ENCODE measurements at places on chromosomes 2 and 18.

DNA sequence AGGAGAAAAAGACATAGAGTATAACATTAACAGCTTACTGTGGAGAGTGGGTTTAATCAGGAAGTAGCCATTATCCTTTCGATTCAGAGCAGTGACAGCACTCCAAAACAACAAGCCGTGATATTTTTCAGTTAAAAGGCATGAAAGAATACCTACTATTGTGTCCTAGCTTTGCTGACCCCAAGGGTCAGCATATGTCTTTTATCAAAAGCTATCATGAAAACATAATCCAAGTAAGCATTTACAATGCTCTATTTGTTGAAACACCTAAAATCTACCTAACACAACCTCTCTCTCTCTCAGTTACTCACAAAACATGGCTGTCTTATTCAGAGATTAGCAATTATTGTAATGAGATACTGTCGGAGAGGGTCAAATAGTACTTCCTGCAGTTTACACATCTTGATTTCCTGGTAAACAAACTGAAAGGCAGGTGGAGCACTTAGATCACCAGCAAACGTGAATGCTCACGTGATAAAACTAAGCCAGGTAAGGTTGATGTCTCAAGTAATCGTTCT is 100.0 kb downstream of the BAZ2B start:
- peak; percentile 5 for DNase-seq

DNA sequence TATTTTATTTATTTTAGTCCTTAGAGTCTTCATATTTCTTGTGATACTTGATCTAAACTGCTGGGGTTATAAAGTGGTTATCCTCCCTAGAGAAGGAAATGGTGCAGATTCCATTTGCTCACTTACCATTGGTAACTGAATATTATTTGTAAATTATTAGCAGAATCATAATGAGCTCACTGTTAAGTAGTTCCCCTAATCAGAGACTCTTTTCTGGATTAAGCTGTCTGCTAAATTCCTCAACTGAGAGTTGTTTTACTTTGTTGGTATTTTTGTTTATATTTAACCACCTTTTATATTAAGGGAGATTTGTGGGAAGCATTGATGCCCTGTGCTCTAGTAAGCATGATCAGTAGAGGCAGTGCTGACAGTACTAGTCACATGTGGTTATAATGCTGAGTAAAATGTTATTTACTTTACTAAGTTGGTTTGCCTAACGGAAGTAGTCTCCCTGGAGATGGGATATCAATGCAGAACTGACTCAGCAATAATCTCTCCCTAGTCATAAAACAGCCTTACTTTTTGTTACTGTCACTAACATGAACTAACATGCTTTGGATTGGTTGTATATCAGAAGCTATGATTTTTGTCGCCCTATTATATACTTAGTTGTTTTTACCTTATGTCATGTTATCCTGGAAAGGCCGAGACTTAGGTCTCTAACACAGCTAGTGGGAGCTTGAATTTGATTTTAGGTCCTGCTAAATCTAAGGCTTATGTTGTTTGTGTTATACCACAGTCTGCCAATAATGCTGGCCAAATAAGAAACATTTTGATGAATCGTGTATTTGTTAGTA is 166.7 kb downstream of the MCFD2 start:
- no peak for DNase-seq

DNA sequence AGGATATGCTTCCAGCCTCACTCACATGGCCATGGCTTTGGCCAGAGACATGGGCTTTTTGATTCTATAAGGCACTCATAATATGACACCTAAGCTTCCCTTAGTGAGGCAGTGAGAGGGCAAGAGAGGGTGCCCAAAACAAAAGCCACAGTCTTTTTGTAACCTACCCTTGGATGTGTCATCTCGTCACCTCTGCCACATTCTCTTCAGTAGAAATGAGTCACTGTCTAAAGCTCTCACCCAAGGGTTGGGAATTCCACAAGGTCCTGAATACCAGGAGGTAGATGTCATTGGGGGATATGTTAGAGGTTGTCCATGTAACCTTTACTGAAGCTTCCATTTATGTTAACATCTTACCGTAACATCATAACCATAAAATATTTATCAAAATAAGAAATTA is 108.4 kb downstream of the ALMS1 start:
- DNase-seq = no peak

DNA sequence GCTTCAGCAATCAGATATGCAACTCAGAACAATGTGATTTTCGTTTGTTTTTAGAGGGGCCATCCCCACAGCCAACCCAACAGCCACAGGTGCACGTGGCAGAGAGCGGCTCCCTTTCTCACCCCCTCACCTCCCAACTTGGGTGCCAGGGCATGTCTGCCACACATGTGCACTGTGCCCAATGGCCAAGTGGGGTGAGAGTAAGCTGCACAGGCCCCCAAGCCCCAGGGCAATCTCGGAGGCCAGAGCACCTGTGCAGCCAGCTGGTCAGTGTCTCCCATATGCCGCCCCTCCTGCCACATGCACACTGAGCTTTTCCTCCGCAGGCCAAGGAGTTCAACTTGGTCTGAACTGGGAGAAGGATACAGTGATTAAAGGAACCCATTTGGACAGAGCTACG is 1130.2 kb downstream of the DSC3 start:
- no peak for DNase-seq

- no peak for DNase-seq
Observed at GRCh38 chr18:27135504-27136207, 49.5 kb downstream of the CHST9 start.

DNA sequence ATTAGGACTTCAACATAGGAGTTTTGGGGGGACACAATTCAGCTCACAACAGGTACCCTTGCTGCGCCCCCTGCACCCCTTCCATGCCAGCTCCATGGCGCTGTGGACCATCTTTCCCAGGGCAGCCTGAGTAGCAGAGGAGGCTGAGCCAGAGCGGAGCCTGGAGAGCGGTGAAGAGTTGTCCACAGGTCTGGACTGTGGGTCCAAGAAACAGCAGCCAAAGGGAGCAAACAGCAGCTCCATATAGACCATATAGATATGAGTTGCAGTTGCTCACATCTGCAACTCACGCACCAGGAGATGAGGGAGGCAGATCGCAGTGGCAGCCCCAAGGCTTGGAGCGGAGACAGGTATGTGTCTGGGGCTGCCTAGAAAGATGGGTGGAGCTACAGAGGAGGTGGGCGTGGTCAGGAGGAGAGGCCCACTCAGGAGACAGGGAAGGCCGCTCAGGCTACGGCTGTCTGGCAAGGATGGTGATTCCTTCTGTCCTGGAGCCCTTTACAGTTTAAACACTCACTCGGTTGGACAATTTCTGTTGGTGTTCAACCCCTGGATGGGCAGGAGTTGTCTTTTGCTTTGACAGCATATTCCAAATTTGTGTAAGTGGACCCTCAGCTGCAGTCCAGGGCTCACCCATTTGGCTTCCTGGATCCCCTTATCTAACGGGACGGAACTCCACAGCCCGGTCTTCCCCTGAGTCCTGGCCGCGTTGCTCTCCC is 155.1 kb downstream of the LPIN1 start:
- no peak for DNase-seq

DNA sequence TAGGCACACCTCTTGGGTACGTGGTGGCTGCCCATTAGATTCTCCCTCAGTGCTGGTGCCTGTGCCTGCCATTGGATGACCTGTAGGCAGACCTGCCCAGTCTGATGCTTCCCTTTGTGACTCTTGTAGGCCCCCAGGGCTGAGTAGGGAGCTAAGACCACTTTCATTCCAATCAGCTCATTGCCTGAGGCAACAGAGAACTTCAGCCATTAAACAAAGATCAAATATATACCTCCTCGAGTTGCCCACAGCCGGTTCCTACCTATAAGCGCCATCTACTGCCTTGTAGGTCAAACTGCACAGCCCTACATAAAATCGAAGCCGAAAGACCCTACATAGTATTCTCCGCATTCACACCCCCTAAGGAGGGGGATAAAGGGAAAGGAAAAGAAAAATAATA is 184.6 kb downstream of the ETAA1 start:
- DNase-seq = no peak

DNA sequence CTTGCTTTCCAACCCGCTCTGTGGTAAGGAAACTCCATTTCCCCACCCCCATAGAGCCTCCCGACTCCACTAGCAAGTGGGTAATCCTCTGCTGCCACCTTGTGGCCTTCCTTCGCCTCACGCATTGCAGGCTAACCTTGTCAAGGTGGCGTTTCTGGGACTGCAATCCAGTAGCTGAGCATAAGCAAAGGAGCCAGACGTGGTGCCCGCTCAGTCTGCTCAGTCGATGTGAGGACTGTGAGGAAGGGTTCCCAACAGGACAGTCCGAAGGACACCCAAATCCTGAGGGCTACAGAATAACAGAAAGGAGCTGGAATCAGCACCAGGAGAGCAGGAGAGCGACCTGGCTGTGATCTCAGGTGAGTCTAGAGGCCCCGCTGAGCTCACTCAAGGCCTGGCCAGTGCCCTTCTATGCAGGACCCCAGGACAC is 144.2 kb downstream of the SUCLG1 start:
- DNase-seq = peak; percentile 51

DNA sequence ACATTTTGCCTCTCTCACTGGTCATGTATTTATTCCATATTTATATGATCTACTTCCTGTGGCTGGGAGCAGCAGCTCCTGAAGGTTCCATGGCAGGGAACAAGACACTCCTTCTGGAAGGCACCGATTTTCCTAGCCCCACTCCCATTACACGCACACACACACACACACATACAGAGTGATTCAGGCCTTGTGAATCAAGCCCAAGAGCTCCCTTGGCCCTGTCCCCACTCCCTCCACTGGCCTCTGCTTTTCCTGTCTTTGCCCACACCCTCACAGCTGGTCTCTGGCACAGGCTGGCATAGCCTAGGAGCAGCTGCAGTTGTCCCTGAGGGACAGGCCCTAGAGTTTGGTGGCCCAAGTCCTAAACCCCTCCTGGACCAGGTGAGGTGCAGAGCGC is 201.7 kb downstream of the NAPG start:
- DNase-seq = no peak

- no peak for DNase-seq
Observed at GRCh38 chr2:33380719-33381118, 95.7 kb upstream of the RASGRP3 start.

DNA sequence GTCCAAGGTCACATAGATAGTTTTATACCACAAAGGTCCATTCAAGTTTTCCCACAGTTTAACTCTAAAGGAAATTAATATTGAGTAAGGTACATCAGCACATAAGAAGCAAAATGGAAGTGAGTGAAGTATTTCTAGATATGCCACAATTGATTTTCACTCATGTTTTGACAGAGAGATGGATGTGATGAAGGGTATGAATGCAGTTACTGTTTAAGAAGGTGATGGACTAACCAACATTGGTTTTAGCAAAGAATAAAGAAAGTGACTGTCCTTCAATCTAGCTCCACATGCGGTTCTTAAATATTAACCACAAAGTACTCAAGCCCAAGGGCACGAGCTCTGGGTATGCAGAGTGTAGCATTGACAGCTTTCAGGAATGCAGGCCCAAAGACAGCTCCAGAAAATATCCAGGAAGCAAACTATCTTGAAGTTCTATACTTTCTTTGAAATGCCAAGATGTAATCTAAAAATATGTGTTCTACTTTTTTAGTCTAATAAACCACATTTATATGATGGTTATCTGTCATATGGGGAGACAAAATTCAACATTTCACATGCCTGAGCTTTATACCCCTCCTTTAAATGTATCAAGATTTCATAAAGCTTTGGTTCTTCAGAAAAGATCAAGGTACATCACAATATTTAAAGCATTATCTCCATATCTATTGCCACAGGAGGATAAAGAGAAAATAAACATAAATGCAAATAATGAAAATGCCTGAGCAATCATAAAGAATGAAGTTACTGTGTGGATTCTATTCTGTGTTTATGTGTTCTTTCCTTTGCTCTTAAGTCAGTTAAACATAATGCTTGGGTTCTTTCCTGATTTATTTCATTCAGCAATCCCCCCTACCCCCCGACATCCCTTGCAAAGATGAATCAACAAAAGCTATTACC is 6.7 kb upstream of the SCN1A start:
- no peak for DNase-seq

DNA sequence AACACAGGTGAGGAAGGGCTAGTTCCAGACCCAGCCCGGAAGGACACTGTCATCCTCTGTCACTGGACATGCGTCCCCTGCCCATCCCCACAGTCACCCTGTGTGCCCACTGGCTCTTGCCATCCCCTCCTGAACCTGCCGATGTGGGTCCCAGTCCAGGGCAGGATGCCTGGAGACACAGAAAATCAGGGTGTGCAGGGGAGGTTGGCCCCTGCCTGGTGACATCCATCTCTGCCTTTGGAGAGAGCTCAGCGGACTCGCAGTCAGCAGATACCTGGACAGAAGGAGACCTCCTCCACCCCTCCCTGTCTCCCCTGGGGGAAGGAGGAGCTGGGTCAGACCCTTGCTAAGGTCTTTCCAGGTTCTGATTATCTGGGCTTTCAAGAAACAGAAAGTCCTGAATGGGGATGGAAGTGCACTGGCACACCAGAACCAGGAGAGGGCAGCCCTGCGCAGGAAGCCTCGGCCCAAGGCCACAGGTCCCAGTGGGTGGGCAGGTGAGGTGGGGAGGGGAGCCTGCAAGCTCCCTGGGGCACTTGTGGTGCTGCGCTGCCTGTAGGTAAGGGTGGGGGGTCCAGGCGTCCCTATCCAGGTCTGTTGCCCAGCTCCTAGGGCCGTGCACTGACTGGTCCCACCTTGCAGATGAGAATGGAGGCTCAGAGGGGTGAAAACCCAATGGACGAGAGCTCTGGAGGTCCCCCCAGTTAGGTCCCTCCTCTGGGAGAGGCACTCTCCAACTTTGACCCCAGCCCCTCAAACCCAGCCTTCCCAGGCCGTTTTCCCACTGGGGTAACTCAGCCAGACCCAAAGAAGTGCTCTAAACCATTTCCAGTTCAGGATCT is 9.7 kb upstream of the OTOS start:
- DNase-seq = no peak

- DNase-seq = no peak
Observed at GRCh38 chr18:8948471-8949149, 153.9 kb upstream of the NDUFV2 start.

DNA sequence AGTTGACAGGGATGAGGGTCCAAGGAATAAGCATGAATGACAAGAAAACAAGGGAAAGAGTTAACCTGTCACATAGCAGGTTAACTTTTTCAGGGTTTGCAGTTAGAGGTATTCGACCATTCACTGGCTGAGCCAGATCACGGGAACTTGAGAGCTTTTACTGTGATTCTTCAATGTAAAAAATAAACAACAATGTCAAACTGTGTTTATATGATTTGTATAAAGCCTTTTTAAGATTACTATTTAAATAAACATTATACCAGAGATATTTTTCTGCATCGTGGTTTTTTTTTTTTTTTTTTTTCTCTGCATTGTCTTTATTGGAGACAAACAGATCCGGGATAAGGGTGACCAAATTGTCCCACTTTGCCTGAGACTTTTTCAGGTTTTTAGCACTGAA is 115.6 kb downstream of the NRP2 start:
- DNase-seq = no peak
